ENCODE measurements at places on chromosomes 4 and X.

GRCh38 chr4:37767546-37767945, 58.9 kb upstream of the PGM2 start:
- no peak for DNase-seq

GRCh38 chr4:102263024-102263787, 82.1 kb downstream of the SLC39A8 start:
- no peak for DNase-seq

- DNase-seq: no peak
These were observed 9.7 kb downstream of the PDZD4 start for GRCh38 chrX:153820601-153821000.

DNA sequence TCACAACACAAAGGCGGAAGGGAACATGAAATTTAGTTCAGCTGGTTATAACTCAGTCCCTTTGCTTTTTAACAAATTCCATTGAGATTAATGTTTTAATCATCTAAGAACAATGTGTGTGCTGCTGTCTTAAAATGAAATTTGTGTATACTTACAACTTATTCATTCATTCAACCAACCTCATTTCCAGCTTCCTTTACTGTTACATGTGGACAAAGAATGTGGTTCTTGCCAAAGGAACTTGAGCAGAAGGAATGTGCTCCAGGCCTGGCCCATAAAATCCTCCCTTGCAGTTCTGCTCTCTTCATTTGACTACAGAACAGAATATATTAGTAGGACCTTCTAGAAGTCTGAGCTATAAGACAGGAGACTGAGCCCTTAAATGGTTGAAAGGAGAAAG, 176.8 kb upstream of the GLRA2 start:
- no peak for DNase-seq
